Mesenchymal stem cell (in vitro differentiated cells and primary cell): ENCODE measurements at places on chromosomes 4 and X.

GRCh38 chr4:174538123-174538875 lies 16.0 kb upstream of the HPGD start:
- H3K27me3 ChIP-seq = no peaks in the 10 kb centered on the region
- peak; percentile 39 for DNase-seq
- no peaks in the 10 kb centered on the region for H3K4me1 ChIP-seq

DNA sequence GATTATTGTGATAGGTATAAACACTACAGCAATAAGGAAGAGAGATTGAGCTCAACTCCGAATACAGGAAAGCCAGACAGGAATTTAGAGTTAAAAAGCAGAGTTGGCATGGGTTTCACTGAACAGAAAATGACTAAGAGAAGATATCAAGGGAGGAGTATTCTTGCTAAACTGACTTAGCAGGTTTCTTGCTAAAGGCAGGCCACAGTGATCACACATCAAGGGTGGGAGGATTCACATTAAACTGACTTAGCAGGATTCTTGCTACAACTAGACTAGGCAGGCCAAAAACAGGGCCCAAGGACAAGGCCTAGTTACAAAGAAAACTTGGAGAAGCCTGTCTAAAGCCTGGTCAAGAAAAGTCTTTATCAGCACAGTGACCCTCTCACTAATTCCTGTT lies 195.1 kb downstream of the MAGEB5 start:
- no peaks in the 10 kb centered on the region for H3K4me1 ChIP-seq
- no peaks in the 10 kb centered on the region for H3K27me3 ChIP-seq
- no peak overlapping the region for H3K4me3 ChIP-seq

DNA sequence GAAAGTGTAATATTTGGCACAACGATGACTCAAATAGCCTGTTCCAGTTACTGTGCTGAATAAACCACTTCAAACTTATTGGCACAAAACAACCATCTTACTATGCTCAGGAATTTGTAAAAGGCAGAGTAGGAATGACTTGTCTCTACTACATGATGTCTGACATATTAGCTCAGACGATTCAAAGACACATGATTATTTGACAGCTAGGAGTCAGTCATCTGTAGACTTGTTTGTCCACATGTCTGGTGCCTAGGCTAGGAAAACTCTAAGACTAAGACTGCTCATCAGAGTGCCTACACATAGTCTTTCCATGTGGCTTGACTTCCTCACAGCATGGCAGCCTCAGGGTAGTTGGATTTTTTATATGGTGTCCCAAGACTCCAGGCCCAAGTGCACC lies 154.5 kb downstream of the FANCB start:
- no peak overlapping the region for H3K27ac ChIP-seq
- H3K36me3 ChIP-seq = no peaks in the 10 kb centered on the region
- no peak overlapping the region for H3K4me3 ChIP-seq
- H3K27me3 ChIP-seq = no peaks in the 10 kb centered on the region
- DNase-seq = no peak

DNA sequence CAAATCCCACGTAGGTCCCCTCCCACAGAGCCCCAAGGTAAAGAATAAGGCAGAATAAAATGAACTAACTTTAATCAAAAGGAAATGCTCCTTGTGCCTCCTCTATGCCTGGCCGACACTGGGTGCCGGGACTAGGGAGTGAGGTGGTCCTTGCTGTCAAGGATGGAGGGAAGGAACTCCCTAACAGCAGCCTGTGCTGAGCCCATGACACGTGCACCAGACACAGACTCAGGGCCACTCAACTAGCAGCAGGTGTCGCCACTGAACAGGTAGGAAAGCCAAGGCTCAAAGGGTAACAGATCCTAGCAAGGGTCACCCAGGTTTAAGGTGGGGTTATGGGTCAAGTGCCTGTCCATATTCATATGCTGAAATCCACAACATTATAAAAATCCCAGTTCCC lies 29.2 kb downstream of the MSX1 start:
- H3K4me3 ChIP-seq = no peak overlapping the region
- DNase-seq = no peak
- no peaks in the 10 kb centered on the region for H3K4me1 ChIP-seq
- H3K27me3 ChIP-seq = peaks cover 52% of the 10 kb centered on the region

- H3K4me3 ChIP-seq = peak overlapping the region; percentile 85
- peaks cover 14% of the 10 kb centered on the region for H3K36me3 ChIP-seq
- no peak for DNase-seq
- H3K4me1 ChIP-seq = peaks cover 4% of the 10 kb centered on the region
- H3K27ac ChIP-seq = peak overlapping the region; percentile 76
- no peaks in the 10 kb centered on the region for H3K27me3 ChIP-seq
These were observed 574 bp upstream of the MOB1B start for GRCh38 chr4:70901607-70901983.

- DNase-seq = no peak
- peak overlapping the region; percentile 77 for H3K27ac ChIP-seq
- H3K36me3 ChIP-seq = peaks cover 55% of the 10 kb centered on the region
- no peaks in the 10 kb centered on the region for H3K27me3 ChIP-seq
- no peak overlapping the region for H3K4me3 ChIP-seq
- peaks cover 26% of the 10 kb centered on the region for H3K4me1 ChIP-seq
These were observed 39.5 kb downstream of the NOP14 start for GRCh38 chr4:2923668-2924173.

DNA sequence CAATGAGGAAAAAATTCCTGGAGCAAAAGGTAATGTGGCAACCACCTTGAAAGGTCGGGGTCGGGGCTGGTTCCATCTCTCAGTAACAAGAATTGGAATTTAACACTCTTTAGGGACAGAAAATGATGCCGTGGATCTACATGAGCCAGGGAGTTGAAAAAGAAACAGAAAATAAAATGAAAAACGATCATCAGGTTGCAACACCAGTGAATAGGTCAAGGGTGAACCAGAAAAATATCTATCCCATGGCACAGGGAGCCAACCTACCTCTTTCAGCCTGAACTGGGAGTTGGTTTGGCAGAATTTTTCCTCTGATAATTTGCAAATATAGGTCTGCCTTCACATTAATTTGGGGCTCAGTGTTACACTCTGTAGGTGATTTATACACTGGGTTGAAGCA lies 93.7 kb downstream of the C4orf33 start:
- no peak overlapping the region for H3K27ac ChIP-seq
- H3K36me3 ChIP-seq = no peaks in the 10 kb centered on the region
- H3K4me1 ChIP-seq = no peaks in the 10 kb centered on the region

DNA sequence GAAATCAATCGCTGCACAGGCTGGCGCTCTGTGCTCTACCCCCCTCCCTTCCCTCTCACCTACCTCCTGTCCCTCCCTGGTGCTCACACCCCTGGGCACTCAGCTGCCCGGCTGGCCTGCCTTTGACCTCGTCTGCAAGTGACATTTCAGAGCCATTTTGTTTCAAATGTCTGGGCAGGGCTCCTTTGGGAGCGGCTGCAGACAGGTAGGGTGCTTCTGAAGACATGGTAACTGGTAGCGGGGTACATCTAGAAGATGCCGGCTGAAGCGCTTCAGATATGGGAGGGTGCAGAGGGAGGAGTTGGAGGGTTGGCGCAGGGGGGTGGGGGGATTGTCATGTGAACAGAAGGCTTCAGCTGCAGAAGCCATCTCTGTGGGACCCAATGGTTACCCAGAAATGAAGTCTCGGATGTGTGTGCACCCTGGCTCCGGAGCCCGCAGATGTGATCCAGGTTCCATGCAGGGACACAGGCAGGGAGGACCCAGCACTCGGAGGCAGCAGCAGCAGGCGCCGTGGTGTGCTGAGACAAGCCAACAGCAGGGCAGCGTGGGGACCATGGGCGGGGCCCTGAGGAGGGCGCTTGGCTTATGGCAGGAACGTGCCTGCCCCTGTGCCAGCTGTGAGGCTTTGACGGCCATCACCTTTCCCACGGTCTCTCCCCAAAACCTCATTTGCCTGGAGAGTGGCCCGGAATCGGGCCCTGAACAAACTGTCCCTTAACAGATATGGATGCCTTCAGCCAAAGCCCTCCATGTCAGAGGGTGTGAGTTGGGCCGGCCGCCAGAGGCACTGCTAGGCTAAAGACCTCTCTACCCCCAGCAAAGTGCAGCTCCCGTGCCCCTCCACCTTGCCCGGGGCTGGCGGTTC lies 7.6 kb upstream of the DUSP9 start:
- peaks cover 20% of the 10 kb centered on the region for H3K4me1 ChIP-seq
- peaks cover 22% of the 10 kb centered on the region for H3K27me3 ChIP-seq
- DNase-seq = no peak
- no peaks in the 10 kb centered on the region for H3K36me3 ChIP-seq
- H3K4me3 ChIP-seq = no peak overlapping the region

DNA sequence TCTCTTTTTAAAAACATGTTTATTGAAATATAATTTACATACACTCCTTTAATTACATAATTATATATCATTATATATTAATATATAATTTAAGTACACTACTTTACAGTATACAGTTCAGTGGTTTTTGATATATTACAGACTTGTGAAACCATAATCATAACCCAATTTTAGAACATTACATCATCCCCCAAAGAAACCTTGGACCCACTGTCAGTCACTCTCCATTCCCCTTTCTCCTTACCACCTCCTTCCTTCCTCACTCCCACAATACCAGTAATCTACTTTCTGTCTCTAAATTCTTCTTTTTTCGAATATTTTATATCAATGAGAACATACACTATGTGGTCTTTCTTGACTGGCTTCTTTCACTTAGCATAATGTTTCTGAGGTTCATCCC lies 17.9 kb upstream of the EXOSC9 start:
- H3K27ac ChIP-seq = no peak overlapping the region
- H3K4me3 ChIP-seq = no peak overlapping the region
- H3K27me3 ChIP-seq = no peaks in the 10 kb centered on the region

DNA sequence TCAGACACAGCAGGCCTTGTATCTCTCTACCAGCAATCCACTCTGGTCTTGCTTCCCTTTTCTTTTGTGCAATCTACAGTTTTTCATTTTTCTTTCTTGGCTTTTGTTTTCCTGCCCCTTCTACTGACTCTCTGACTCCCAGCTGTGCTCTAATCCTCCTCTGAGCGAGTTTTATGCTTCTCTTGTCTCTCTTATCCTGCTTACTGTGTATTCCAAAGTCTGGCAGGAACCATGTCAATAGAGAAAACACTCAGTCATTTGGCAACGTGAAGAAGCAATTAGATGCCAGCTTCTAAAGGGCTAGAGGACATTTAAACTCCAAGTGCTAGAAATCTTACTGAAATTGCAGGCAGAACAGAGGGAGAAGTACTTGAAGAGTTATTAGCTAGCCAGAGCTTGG lies 984.6 kb upstream of the TENM3 start:
- H3K27ac ChIP-seq = no peak overlapping the region
- H3K4me1 ChIP-seq = no peaks in the 10 kb centered on the region
- no peaks in the 10 kb centered on the region for H3K36me3 ChIP-seq
- H3K4me3 ChIP-seq = no peak overlapping the region

- H3K4me1 ChIP-seq = no peaks in the 10 kb centered on the region
- H3K27me3 ChIP-seq = no peaks in the 10 kb centered on the region
- H3K4me3 ChIP-seq = no peak overlapping the region
- no peak overlapping the region for H3K27ac ChIP-seq
- no peak for DNase-seq
- H3K36me3 ChIP-seq = no peaks in the 10 kb centered on the region
These were observed 77.9 kb upstream of the ANKRD50 start for GRCh38 chr4:124790471-124790870.

DNA sequence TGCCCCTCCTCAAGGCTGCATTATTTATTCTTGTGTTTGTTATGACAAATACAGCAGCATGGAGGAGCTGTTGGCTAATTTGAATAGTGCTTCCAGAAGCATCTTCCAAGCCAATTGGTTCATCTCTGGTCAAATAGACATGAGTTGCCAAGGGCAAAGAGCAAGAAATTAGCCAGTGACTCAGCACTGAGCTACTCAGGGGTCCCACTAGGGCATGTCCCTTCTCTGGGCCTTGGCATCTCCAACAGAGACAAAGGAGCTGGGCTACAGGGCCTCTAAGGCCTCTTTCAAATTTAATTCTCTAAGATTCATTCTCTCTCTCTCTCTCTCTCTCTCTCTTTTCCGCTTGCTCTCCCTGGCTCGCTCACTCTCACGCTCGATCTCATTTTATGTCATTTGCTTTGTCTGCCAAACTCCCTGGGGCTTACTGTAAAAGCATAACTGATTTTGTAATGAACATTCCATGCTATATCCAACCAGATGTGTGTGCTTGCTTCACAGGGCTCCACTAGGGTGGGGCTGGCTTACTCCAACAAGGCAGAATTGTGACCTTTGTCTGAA lies 86.7 kb upstream of the MAGEA4 start:
- H3K27ac ChIP-seq = no peak overlapping the region
- H3K27me3 ChIP-seq = peaks cover 41% of the 10 kb centered on the region
- H3K4me3 ChIP-seq = no peak overlapping the region
- peak; percentile 3 for DNase-seq
- H3K36me3 ChIP-seq = no peaks in the 10 kb centered on the region
